Activated T-cell treated with anti-CD3 and anti-CD28 coated beads, Interleukin-2, amount 50 U/mL, for 72 hours (primary cell): ENCODE measurements at places on chromosomes 2 and 18. TPM values are rescaled to one million over a fixed set of nuclear protein-coding genes. Genes with fewer than 3 reads are reported as not detected.

LHCGR gene
- not detected for total RNA-seq

ANKRD62 gene
- not detected for total RNA-seq

RUFY4 gene
- 1.9 TPM for total RNA-seq

CDCA7 gene
- 87.2 TPM for total RNA-seq

TNFRSF11A gene
- 13.7 TPM for total RNA-seq

LAMA1 gene
- not detected for total RNA-seq

UGT1A4 gene
- not detected for total RNA-seq

CD226 gene
- 81.8 TPM for total RNA-seq

ACTR3 gene
- 497 TPM for total RNA-seq

HAAO gene
- total RNA-seq: 6.1 TPM

ANKRD23 gene
- total RNA-seq: 5.7 TPM

TMEM200C gene
- not detected for total RNA-seq

CCNT2 gene
- 44.0 TPM for total RNA-seq

- peak overlapping the region; percentile 45 for H3K27ac ChIP-seq
- peak; percentile 48 for DNase-seq
- H3K27me3 ChIP-seq: no peaks in the 10 kb centered on the region
- peak overlapping the region; percentile 49 for H3K4me3 ChIP-seq
- peaks cover 55% of the 10 kb centered on the region for H3K4me1 ChIP-seq
These were observed 84.7 kb downstream of the EHD3 start for GRCh38 chr2:31318361-31319336.

GRCh38 chr2:159882130-159882745, 84.2 kb upstream of the CD302 start:
- no peak for DNase-seq
- H3K4me1 ChIP-seq: peaks cover 47% of the 10 kb centered on the region
- H3K27ac ChIP-seq: no peak overlapping the region
- no peak overlapping the region for H3K4me3 ChIP-seq
- H3K36me3 ChIP-seq: peaks cover 16% of the 10 kb centered on the region
- H3K27me3 ChIP-seq: no peaks in the 10 kb centered on the region

DNA sequence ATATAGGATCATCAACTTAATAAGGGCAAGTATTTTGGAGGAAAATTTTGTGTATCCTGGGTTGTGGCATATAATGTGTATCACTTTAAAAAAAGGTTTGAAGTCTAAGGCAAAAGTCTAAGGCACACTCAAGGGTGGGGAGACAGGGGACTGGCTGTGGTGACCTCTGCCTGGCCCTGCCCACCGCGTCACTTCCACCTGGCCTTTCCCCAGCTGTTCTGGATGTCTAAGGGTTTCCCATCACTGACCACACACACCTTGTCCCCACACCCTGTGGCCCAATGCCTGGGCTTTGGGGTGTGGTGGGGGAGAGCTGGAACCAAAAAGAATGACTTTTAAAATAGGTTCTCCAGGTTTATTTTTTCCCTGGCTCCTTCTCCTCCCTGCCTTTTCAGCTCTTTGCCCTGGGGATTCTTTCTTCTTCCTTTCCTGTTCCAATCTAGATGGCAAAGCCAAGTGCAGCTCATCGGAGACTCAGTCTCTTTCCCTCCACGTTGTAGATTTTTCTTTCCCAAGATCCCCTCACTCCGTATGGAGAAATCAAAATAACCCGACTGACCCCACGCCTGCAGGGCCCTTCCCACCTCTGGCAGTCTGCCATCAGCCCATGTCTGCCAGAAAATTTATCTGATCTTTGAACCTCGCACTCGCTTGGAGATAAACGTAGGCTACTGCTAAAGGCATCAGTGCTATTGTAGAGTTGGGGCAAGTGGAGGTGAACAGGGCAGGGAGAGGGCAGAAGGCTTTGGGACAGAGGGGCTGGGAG, 257.2 kb downstream of the DYSF start:
- no peak for DNase-seq
- H3K27ac ChIP-seq: no peak overlapping the region
- H3K27me3 ChIP-seq: peaks cover 13% of the 10 kb centered on the region
- H3K4me1 ChIP-seq: no peaks in the 10 kb centered on the region
- H3K36me3 ChIP-seq: no peaks in the 10 kb centered on the region
- no peak overlapping the region for H3K4me3 ChIP-seq

DNA sequence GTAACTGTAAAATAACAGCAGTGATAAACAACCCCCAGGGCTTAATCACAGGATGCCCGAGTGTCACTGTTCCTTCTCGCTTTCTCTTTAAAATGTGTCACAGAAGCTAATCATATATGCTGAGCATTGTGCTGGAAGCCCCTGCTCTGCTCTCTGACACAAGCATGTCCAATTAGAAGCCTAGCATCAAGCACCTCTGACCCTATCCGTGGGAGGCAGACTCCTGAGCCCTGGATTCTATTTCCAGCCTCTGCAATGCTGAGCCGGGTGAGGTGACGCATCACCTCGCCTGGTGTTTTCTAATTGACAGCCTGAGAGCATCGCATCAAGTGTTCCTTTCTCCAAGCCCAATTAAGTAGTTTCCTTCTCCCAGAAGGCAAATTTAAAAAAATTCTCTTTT, 19.7 kb upstream of the SCG2 start:
- no peaks in the 10 kb centered on the region for H3K4me1 ChIP-seq
- no peak overlapping the region for H3K27ac ChIP-seq
- H3K27me3 ChIP-seq: peaks cover 16% of the 10 kb centered on the region
- no peak for DNase-seq
- no peaks in the 10 kb centered on the region for H3K36me3 ChIP-seq
- no peak overlapping the region for H3K4me3 ChIP-seq

DNA sequence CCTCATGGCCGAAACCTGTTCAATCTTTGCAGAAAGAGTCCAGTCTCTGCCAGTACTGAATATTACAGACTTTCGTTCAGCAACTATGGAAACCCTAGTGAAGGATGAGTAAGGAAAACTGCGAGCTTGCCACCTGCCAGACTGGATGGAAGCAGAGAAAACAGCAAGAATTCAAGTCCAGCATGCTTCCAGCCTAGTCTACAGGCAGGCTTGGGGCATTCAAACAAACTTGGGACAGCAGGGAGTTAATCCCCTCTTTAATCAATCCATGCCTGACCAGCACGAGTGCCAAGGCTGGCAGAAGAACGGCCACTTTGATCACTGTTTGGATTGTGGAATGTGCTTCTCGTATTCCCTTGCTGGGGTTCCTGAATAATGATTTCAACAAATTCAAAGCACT, 145.2 kb downstream of the EPHA4 start:
- no peak overlapping the region for H3K4me3 ChIP-seq
- H3K36me3 ChIP-seq: no peaks in the 10 kb centered on the region
- H3K27me3 ChIP-seq: no peaks in the 10 kb centered on the region
- DNase-seq: no peak

DNA sequence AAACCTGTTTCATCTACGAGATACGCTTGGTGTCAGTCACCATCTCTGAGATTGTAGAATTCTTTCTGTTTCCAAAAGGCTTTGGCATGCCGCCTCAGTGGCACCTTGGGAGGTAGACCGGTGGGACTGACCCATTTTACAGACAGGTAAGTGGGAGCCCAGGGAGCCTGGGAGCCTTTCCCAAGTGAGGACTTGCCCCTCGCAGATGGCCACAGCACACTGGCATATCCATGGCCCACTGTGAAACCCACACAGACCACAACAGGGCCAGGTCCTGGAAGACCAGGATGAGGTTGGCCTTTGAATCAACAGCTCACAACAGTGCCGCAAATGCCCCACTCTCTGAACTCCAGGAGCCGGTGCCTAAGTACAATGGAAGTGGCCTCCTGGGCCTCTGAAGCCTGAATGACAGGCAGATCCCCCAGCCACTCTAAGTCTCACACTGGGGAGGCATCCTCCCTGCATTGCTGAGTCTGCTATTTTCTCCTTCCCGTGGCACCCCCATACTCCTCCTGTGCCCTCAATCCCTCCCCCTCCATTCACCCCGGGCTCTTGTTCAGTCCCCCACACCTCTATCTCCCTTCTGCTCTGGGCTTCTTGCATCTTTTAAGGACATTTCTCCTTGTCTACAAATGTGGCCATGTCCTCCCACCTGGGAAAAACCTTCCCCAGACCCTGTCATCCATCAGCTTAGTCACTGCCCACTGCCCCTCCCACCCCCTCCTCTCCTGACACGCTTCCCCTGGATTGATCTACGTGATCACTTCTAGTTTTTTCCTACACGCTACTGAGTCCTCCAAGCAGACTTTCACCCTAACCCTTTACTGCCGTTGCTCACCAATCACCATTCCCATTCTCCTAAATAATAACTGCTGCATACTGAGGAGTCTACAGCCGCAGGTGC, 26.2 kb downstream of the CENPA start:
- peaks cover 13% of the 10 kb centered on the region for H3K4me1 ChIP-seq
- H3K27me3 ChIP-seq: peaks cover 12% of the 10 kb centered on the region
- H3K4me3 ChIP-seq: no peak overlapping the region
- no peak overlapping the region for H3K27ac ChIP-seq

GRCh38 chr2:62934517-62934916, 116.1 kb upstream of the OTX1 start:
- H3K27ac ChIP-seq: no peak overlapping the region
- H3K4me1 ChIP-seq: no peaks in the 10 kb centered on the region
- no peaks in the 10 kb centered on the region for H3K27me3 ChIP-seq
- no peak for DNase-seq
- H3K36me3 ChIP-seq: no peaks in the 10 kb centered on the region
- no peak overlapping the region for H3K4me3 ChIP-seq

DNA sequence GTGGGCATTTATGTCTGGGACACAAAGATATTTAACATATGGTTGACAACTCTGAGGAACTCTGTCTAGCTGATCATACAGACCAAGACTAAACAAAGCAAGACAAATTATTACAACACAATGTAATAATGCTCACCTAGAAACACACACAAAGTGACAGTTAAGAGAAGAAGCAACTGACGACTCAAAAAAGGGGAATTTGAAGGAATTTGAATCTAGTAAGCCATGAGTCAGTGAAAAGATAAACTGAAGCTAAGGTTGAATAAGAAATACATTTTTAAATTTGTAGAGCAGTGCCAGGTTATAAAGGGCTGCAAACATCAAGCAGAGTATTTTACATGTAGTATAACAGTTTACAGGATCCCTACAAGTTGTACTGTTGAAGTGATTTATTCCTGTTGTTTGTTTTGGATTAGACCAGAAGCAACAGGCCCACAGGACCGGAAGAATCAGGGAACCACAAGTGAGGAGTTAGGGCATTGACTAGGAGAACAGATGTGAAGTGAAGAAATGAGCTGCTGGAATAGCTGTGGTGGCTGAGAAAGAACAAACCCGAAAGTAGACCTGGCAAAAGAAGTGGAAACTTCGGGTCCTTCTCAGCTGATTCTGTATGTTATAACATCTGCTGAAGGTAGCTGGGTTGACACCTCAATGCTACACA, 35.6 kb downstream of the IFIH1 start:
- H3K27me3 ChIP-seq: no peaks in the 10 kb centered on the region
- peak overlapping the region; percentile 4 for H3K27ac ChIP-seq
- no peak overlapping the region for H3K4me3 ChIP-seq

GRCh38 chr2:134668821-134669220, 50.0 kb downstream of the TMEM163 start:
- no peak overlapping the region for H3K27ac ChIP-seq
- peak overlapping the region; percentile 49 for H3K4me3 ChIP-seq
- peak; percentile 88 for DNase-seq

DNA sequence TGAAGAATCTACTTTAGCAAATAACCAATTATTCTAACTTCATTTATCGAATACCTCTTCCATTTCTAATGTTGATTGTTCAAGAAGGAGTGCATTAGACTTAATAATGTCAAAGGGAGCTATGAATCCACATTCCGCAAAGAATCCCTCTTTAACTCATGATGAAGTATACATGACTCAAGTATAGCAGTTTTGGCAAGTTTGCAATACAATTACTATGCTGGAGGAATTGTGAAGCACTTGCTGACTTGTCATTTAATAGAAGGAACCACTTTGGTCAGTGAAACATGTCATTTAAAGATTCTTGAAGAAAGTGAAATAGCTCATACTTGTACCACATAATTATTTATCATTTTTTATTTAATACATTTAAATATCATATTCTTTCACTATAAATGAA, 125.1 kb downstream of the SLC39A10 start:
- DNase-seq: no peak
- H3K4me1 ChIP-seq: no peaks in the 10 kb centered on the region
- H3K27me3 ChIP-seq: no peaks in the 10 kb centered on the region
- H3K27ac ChIP-seq: no peak overlapping the region
- H3K36me3 ChIP-seq: no peaks in the 10 kb centered on the region

DNA sequence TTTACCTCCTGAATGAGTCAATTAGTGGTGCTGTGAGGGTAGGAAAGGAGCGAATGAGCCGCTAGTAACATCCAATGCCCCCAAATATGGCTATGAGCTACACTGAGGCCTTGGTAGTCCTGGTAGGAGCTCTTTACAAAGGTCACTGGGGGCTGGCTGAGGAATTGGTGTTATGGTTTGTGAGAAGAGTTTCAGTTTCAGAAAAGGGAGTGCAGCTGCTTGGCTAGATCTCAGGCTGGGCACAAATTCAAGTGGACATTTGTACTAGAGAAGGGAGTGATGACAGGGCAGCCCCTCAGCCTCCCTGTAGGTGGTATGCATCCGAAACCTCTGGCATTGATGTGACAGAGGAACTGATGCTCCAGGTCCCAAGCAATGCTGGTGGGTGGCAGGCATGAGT, 13.9 kb upstream of the PAIP2B start:
- no peak overlapping the region for H3K27ac ChIP-seq
- peaks cover 16% of the 10 kb centered on the region for H3K27me3 ChIP-seq
- no peak for DNase-seq

GRCh38 chr2:85435981-85436835, 17.7 kb downstream of the SH2D6 start:
- peaks cover 33% of the 10 kb centered on the region for H3K4me1 ChIP-seq
- no peak overlapping the region for H3K27ac ChIP-seq
- H3K27me3 ChIP-seq: no peaks in the 10 kb centered on the region
- no peak overlapping the region for H3K4me3 ChIP-seq
- DNase-seq: no peak

GRCh38 chr2:235936493-235936892, 231.7 kb downstream of the GBX2 start:
- H3K4me3 ChIP-seq: no peak overlapping the region
- H3K27me3 ChIP-seq: peaks cover 16% of the 10 kb centered on the region
- H3K36me3 ChIP-seq: peaks cover 5% of the 10 kb centered on the region
- no peak overlapping the region for H3K27ac ChIP-seq
- no peaks in the 10 kb centered on the region for H3K4me1 ChIP-seq

DNA sequence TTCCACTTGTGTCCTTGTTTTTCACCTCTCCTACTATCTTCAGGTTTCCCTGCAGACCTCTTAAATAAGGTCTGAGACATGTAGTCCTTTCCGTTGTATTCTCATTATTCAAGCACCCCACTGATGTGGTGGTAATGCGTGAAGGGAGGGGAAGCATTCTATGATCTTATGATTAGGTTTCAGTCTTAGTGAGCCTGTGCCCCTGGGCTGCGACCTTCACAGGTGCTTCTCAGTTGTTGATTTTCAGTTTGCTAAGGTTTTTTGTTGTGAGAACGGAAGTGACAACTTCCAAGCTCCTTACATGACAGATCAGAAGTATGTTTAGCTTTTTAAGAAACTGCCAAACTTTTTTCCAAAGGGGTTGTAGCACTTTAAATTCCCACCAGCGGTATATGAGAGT, 41.3 kb downstream of the VPS54 start:
- peaks cover 40% of the 10 kb centered on the region for H3K4me1 ChIP-seq
- H3K27ac ChIP-seq: peak overlapping the region; percentile 24
- DNase-seq: peak; percentile 38
- no peaks in the 10 kb centered on the region for H3K27me3 ChIP-seq

- H3K4me3 ChIP-seq: no peak overlapping the region
- peaks cover 46% of the 10 kb centered on the region for H3K4me1 ChIP-seq
- peaks cover 98% of the 10 kb centered on the region for H3K27me3 ChIP-seq
- peaks cover 10% of the 10 kb centered on the region for H3K36me3 ChIP-seq
These were observed 1.2 kb downstream of the PAX3 start for GRCh38 chr2:222297600-222297935.

- H3K27ac ChIP-seq: no peak overlapping the region
- no peaks in the 10 kb centered on the region for H3K4me1 ChIP-seq
- no peaks in the 10 kb centered on the region for H3K27me3 ChIP-seq
- DNase-seq: no peak
These were observed 92.0 kb upstream of the MSH2 start for GRCh38 chr2:47310801-47311560.
